ENCODE measurements at places on chromosomes 4 and X.

GRCh38 chrX:42050345-42050744 lies 127.0 kb upstream of the CASK start:
- no peaks in the 10 kb centered on the region for H3K36me3 ChIP-seq
- H3K27me3 ChIP-seq = no peaks in the 10 kb centered on the region
- no peak overlapping the region for H3K4me3 ChIP-seq
- no peaks in the 10 kb centered on the region for H3K4me1 ChIP-seq

GRCh38 chr4:95248720-95249425 lies 299.9 kb downstream of the UNC5C start:
- H3K4me3 ChIP-seq = no peak overlapping the region
- no peak for DNase-seq
- no peaks in the 10 kb centered on the region for H3K27me3 ChIP-seq
- H3K36me3 ChIP-seq = no peaks in the 10 kb centered on the region
- no peak overlapping the region for H3K27ac ChIP-seq
- H3K4me1 ChIP-seq = no peaks in the 10 kb centered on the region

GRCh38 chrX:107691024-107691448 lies 62.7 kb downstream of the PRPS1 start:
- no peaks in the 10 kb centered on the region for H3K36me3 ChIP-seq
- H3K27ac ChIP-seq = no peak overlapping the region
- DNase-seq = no peak
- H3K27me3 ChIP-seq = no peaks in the 10 kb centered on the region

GRCh38 chr4:116561768-116562167 lies 523.6 kb downstream of the TRAM1L1 start:
- H3K4me3 ChIP-seq = no peak overlapping the region
- no peak overlapping the region for H3K27ac ChIP-seq
- H3K4me1 ChIP-seq = no peaks in the 10 kb centered on the region
- DNase-seq = no peak
- no peaks in the 10 kb centered on the region for H3K36me3 ChIP-seq
- no peaks in the 10 kb centered on the region for H3K27me3 ChIP-seq

DNA sequence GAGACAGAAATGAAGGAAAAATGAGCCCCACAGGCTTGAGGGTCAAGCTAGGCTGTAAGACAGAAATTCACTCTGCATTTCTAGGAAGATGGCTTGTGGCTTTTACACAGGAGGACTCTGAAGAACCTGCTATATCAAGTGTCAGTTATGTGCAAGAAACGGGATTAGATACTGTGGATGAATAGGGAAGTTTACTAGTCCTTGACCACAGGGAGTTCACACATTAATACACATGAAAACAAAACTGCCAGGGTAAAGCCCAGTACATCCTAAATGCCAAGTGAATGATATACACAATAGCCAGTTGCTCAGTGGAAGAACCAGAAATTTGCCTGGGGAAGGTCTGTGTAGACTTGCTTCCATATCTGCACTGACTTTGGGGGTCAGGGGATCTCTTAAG lies 53.5 kb downstream of the TMEM131L start:
- no peaks in the 10 kb centered on the region for H3K4me1 ChIP-seq
- DNase-seq = no peak
- H3K27me3 ChIP-seq = no peaks in the 10 kb centered on the region

DNA sequence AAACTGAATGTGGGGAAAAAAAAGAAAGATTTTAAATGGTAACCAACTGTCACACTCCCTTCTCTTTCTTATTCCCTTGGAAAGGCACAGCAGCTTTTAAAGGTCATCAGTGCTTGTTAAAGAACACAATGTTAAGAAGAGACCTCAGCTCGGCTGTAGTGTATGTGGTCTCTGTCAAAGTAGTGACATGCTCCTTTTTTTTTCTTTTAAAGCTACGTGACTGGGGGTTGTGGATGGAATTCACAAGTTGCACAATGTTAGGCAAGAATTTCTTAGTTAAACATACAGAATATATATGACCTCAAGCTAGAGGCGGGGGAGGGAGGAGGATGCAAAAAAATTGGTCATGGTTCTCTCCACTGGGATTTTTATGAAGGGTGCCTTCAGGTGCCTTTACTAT lies 45.6 kb downstream of the OCRL start:
- H3K27ac ChIP-seq = no peak overlapping the region
- H3K27me3 ChIP-seq = no peaks in the 10 kb centered on the region
- H3K4me1 ChIP-seq = no peaks in the 10 kb centered on the region

- H3K27me3 ChIP-seq = no peaks in the 10 kb centered on the region
- H3K36me3 ChIP-seq = no peaks in the 10 kb centered on the region
- H3K4me1 ChIP-seq = no peaks in the 10 kb centered on the region
- DNase-seq = no peak
- no peak overlapping the region for H3K27ac ChIP-seq
Measured at GRCh38 chrX:152810403-152810802, 20.2 kb downstream of the CETN2 start.
